ENCODE measurements at places on chromosomes 5 and 9. TPM values are rescaled to one million over a fixed set of nuclear protein-coding genes. Genes with fewer than 3 reads are reported as not detected.

The OGN gene
- total RNA-seq = 14.1 TPM

The SPARC gene
- total RNA-seq = 220 TPM

The KIAA0825 gene
- 7.9 TPM for total RNA-seq

The MAMDC4 gene
- 3.4 TPM for total RNA-seq

The KCTD16 gene
- total RNA-seq = 0.32 TPM

The NNT gene
- 30.2 TPM for total RNA-seq

The COX7C gene
- total RNA-seq = 461 TPM

The CDC20B gene
- not detected for total RNA-seq

The CBY3 gene
- not detected for total RNA-seq

The TGFBR1 gene
- total RNA-seq = 34.5 TPM

The CEP120 gene
- total RNA-seq = 18.7 TPM

The SH2D3C gene
- total RNA-seq = 15.4 TPM

The KIAA1191 gene
- total RNA-seq = 102 TPM

The CXCL14 gene
- total RNA-seq = 1,054 TPM

The TMEM252 gene
- total RNA-seq = not detected

The OBP2A gene
- total RNA-seq = not detected

The AQP7 gene
- 29.3 TPM for total RNA-seq

The ROPN1L gene
- 2.9 TPM for total RNA-seq

The CNTFR gene
- 11.3 TPM for total RNA-seq

The ELOVL7 gene
- 7.5 TPM for total RNA-seq

The TLR4 gene
- total RNA-seq = 71.2 TPM

The ACSL6 gene
- total RNA-seq = 0.32 TPM

The SHROOM1 gene
- total RNA-seq = 2.4 TPM

The GABRB2 gene
- total RNA-seq = 2.5 TPM

The PCDHA11 gene
- total RNA-seq = 4.3 TPM

The DMRT2 gene
- 5.2 TPM for total RNA-seq

The TRIM36 gene
- 7.2 TPM for total RNA-seq

The C5orf58 gene
- total RNA-seq = not detected

The NR2F1 gene
- 4.6 TPM for total RNA-seq

The MINAR2 gene
- not detected for total RNA-seq

The ADAMTS16 gene
- 0.15 TPM for total RNA-seq

The PCDHB4 gene
- 7.7 TPM for total RNA-seq

The OR1K1 gene
- not detected for total RNA-seq

The EQTN gene
- total RNA-seq = 0.73 TPM
